ENCODE measurements at places on chromosomes 6 and 20.

- ATAC-seq: no peak
Observed at GRCh38 chr20:48685300-48685699, 142.5 kb downstream of the PREX1 start.

DNA sequence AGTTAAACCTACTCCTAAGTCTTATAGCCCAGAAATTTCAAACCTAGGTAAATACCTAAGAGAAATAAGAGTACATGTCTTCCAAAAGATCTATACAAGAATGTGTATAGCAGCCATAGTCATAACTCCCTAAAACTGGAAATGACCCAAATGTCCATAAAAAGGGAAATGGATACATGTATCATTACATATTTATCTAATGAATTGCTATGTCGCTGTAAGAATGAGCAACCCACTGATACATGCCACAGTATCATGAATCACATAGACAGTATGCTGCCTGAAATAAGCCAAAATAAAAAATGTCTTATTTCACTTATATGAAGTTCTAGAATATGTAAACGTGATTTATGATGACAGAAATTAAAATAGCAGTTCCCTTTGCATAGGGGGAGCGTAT, 679.5 kb downstream of the MAFB start:
- no peak for ATAC-seq

- ATAC-seq: no peak
Observed at GRCh38 chr6:165661664-165662025, 1.4 kb downstream of the PDE10A start.

DNA sequence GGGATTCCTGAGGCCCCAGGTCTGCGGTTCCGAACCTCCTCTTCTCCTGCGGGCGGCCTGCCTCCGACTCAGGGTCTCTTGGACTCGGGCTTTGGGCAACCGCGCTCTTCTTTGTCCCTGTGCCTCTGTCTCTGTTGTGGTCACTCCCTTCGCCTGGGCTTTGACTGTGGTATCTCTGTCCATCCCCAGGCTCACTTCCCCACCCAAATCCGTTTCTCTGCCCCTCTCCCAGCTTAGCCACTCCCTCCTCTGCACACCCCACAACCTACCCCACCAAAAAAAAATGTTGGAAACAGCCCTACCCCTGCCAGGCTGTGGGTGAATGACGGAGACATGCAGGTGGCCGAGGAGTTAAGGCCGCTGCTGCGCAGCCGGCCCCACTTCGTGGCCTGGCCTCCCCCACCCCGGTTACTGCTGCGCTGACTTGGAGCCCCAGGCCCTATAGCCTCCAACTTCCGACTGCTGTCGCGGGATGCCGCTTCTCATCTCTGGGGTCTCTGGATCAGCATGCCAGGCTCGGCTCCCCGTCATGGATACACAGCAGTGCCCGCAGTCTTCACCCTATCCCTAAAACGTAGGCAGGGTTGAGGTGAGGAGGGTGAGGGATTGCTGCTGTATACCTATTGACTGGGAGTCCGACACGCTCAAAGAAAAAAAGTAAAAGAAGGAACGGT, 2.7 kb upstream of the MAFB start:
- ATAC-seq: no peak

GRCh38 chr6:138818496-138819194, 22.8 kb downstream of the ECT2L start:
- ATAC-seq: peak; percentile 69

DNA sequence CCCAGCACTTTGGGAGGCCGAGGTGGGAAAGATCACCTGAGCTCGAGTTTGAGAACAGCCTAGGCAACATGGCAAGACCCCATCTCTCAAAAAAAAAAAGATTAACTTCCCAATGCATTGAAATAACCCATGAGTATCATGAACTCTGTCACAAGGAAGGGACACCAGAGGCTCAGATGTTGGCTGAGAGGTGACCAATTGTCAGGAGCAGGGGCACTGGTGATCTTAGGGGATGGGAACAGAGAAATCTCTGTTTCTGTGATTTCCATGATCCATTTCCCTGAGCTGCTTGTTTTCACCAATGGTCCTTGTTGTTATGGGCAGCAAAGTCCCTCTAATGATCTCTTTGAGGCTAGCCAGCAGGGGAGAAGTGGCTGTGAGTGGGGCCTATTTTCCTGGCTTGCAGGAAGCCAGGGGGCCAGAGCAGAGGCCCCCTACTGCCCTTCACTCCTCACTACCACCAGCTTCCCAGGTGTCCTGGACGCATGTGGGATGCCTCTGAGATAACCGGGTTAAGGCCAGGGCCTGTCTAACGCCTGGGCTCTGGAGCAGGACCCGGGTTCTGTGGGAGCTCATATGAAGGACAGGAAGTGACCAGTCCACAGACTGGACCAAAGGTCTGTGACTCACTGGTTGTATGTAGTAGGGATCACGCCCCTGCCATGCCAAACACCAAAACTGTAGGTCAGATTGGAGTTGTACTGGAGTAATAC, 54.4 kb downstream of the PCNA start:
- ATAC-seq: no peak

DNA sequence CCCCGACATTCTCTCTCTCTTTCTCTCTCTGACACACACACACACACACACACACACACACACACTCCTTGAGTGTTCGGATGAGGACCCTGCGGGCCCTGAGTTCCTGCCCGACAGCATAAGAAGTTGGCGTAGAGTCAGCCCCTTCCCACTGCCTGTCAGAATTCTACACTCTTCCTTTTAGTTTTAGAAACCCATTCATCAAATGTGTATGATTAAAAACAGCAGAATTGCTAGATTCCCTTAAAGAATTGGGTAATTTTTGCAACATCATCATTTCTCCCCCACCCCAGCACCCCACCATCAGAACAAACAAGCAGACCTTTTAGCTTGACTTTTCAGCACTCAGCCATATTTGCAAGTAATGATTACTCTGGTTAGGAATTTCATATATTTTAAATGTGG, 322.8 kb downstream of the FARS2 start:
- no peak for ATAC-seq

DNA sequence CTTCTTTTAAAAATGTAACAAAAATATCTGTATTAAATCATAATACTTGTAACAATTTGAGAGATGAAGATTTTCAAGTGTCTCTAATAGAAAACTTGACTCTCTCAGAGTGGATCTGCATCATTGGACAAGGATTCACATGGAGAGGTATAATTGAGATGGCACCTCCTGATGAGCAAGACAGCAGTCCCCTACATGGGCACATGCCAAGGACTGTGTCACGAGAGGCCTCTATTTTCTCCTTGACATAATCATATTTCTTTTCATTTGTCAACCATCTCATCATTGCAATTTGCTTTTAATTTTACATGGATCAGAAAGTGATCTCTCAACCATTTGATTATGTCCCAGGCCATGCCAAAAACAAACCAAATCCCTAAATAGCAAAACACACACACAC, 206.8 kb upstream of the THEMIS start:
- no peak for ATAC-seq

DNA sequence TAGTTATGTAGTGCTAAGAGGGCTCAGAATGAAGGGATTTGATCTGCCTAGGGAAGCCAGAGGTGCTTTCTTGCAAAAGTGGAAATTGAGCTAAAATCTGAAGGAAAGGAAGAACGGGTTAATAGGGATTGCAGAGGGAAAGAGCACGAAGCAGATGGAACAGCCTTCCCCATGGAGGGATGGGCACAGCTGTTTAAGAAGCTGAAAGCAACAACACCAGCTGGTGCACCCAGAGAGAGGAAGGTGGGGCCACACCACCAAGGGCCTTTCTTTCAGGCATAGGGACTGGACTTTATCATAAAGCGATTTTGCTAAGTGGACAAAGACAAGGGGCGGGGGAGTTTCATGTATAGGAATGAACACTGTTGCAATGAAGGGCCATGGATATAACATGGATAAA, 65.8 kb upstream of the SNRPB2 start:
- ATAC-seq: no peak

DNA sequence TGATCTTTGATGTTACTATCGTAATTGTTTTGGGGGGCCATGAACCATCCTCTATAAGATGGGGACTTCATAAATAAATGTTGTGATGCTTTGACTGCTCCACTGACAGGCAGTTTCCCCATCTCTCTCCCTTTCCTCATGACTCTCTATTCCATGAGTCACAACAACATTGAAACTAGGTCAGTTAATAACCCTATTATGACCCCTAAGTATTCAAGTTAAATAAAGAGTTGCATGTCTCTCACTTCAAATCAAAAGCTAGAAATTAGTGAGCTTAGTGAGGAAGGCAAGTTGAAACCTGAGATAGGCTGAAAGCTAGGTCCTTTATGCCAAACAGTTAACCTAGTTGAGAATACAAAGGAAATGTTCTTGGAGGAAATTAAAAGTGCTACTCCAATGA, 491.0 kb downstream of the HAO1 start:
- ATAC-seq: no peak

DNA sequence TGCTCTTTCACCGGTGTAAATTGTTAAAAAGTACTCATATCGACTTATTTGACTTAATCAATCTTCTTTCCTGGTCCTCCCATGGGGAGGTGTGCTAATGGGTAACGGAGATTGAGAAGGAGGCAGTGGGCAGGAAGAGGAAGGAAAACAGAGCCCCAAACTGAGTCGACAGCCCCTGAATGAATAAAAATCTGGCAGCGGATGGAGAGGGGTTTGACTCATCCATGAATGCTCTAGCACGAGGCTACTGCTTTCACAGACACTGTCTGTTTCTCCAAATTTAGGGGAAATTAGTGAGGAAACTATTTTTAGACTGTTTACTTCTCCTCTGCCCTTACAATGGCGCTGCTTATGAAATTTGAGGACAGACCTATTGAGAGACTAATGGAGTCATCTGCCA, 142.2 kb upstream of the ATXN1 start:
- no peak for ATAC-seq

GRCh38 chr6:92507552-92507951, 911.8 kb downstream of the EPHA7 start:
- no peak for ATAC-seq

DNA sequence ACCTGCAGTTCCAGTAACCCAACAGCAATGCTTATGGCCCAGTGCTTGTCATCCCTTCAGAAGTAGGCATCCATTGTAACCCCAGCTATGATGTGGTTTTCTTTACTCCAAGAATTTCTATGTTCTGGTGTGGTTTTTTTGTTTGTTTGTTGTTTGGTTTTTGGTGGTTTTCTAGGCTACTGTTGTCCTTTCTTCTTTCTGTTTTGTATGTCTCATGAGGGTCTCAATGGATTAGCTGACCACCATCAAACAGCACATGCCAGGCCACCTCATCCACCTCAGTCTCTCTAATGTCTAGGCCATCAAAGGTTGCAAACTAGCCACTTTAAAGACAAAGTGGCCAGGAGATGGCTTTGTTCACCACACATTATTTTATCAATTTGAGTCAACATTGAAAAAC, 59.4 kb upstream of the TMEM30A start:
- no peak for ATAC-seq

- no peak for ATAC-seq
Observed at GRCh38 chr6:42366999-42367352, 84.8 kb downstream of the TRERF1 start.

- ATAC-seq: no peak
Observed at GRCh38 chr20:31515072-31515774, 981 bp downstream of the HM13 start.

DNA sequence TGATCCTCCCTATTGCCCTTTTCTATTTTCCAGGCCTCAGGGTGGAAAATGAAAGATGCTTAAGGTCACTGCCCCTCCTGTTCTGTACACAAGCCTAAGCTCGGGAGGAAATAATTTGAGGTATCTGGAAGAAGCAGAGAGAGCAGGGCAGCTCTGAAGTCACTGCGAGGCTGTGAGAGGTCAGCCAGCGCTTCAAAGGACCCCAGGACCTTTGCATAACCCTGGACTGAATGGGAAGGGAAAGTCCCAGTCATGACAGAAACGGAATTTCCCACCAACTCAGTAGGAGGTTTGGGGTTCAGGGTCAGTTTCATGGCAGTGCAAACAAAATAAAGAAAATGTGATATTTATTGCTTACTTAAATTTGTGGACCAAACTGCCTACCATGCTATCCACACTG, 58.1 kb downstream of the LRFN2 start:
- no peak for ATAC-seq

GRCh38 chr6:107555449-107555848, 65.5 kb downstream of the SOBP start:
- no peak for ATAC-seq

DNA sequence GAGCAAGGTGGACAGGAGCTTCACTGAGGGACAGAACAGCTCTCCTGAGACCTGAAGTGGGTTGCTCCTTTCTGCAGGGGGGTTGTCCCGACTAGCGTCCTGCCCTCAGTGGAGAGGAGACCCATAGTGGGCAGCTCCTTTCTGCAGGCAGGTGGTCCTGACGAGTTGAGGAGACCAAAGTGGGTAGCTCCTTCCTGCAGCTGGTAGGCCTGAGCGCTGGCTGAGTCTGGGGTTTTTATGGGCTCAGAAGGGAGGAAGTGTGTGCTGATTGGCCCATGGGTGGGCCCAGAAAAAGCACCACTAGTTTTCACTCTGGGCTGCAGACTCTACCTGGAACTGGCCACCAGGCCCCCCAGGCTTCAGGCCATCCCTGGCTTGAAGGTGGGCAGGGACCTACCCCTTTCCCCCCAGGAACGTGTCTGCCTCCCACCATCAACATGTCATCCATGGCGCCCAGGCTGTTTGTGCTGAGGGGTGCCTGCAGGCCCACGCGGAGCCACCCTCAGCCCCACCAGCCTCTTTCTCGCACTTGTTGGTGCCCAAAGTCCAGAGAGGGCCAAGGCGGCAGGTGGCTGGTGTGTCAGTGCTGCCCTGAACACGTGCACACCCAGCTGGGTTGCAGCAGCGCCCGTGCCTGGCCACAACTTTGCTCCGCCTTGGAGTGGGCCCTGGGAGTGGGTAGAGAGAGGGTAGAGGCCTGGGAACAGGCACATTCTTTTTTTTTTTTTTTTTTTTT, 1.6 kb upstream of the DEK start:
- no peak for ATAC-seq

DNA sequence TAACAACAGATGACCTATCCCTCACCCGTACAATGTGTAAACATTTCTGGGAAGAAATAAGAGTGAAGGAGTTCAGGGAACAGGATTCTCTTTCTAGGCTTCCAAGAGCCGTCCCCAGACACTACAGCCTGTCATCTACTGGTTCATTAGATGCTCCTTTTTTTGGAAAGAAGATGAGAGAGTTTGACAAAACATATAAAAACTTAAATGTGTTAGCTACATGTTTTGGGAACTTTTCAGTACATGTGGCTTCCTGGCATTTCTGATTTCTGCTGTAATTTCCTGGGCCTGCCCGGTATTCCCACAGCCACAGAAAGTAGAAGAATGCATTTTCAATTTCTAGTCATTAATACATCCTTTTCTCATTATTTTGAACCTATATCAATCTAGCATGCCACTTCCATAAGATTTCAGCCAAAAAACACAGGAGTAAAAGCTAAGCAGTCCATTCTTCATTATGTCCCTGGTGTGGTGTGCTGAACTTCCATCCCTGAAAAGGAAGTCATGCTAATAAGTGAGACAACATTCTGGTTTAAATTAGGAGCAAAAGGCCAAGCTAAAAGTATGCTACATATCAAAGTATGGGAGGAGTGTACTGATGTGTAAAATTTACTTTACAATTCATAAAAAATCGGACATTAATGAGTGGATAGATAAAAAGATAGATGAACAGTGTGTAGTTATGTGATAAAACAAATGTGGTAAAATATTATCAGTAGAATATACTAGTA, 198.2 kb downstream of the WDR27 start:
- ATAC-seq: no peak

GRCh38 chr6:43628393-43629103, 516 bp downstream of the GTPBP2 start:
- peak; percentile 13 for ATAC-seq
